CD4-positive, alpha-beta memory T cell (primary cell): ENCODE measurements at places on chromosomes 5 and 9.
A peak's percentile ranks its signal among the peaks of the same experiment; 100 is the strongest.

- peak; percentile 30 for DNase-seq
These were observed 16.2 kb upstream of the ITGA1 start for GRCh38 chr5:52771343-52772039.

- DNase-seq, result no peak
These were observed 123.3 kb upstream of the TBC1D2 start for GRCh38 chr9:98378794-98379193.

DNA sequence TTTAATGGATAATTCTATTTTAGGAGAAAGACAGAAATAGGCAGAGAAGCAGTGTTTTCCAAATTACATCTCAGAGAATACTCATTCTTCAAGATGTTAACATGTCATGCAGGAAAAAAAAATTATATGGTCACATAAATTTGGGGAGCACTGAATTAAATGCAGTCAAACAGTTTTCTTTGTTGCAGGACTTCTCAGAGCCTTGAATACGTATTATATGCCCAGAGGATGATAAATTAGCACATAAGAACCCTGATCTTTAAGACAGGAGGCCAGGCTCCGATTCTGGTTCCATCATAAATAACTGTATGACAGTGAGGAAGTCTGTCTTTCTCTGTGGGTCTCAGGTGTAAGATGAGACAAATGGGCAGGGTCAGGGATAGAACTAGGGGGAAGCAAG, 41.4 kb downstream of the FAT2 start:
- no peak for DNase-seq

GRCh38 chr5:171852255-171852681, 66.7 kb downstream of the SMIM23 start:
- DNase-seq, result no peak

DNA sequence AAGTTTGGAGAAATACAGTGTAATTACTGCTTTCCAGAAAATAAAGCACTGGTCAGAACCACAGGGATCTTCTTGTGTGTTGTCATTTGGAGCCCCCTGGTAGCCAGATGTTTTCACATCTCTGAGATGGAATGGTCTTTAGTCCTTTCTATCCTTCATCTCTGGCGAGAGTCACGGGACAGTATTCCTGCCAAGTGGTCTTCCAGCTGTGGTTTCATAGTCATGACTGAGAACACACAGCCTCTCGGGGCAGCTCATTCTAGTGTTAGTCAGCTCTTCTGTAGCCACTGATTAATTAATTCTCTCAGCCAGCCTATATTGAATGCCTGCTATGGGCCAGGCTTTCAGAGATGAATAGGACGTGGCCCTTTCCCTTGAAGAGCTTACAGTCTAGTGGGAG, 34.1 kb downstream of the HMGXB3 start:
- DNase-seq, result no peak

GRCh38 chr5:172142709-172143215, 45.3 kb downstream of the STK10 start:
- DNase-seq, result no peak

GRCh38 chr5:174145821-174146220, 100.3 kb downstream of the NSG2 start:
- no peak for DNase-seq

GRCh38 chr9:78437296-78437695, 140.4 kb downstream of the PSAT1 start:
- DNase-seq, result no peak

DNA sequence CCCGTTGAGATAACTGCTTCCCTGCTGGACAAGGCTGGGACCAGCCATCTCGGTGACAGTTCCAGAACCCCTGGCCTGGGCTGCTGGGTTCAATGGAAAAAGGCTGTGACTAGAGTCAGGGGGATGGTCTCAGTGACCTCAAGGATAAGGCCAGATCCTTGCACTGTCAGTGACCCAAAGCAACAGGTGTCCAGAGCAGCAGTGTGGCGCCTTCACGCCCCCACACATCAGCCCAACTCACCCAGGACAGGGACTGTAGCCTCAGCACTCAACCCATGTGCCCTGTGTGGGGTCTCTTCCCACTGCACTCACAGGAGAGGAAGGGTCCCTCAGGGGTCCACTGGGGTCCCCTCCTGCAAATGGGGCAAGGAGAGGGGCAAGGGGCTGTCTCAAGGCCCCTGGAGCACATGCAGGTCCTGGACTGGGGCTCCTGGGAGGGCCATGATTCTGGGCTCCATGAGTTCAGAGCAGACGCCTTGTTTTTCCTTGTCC, 698 bp upstream of the LCN2 start:
- no peak for DNase-seq

DNA sequence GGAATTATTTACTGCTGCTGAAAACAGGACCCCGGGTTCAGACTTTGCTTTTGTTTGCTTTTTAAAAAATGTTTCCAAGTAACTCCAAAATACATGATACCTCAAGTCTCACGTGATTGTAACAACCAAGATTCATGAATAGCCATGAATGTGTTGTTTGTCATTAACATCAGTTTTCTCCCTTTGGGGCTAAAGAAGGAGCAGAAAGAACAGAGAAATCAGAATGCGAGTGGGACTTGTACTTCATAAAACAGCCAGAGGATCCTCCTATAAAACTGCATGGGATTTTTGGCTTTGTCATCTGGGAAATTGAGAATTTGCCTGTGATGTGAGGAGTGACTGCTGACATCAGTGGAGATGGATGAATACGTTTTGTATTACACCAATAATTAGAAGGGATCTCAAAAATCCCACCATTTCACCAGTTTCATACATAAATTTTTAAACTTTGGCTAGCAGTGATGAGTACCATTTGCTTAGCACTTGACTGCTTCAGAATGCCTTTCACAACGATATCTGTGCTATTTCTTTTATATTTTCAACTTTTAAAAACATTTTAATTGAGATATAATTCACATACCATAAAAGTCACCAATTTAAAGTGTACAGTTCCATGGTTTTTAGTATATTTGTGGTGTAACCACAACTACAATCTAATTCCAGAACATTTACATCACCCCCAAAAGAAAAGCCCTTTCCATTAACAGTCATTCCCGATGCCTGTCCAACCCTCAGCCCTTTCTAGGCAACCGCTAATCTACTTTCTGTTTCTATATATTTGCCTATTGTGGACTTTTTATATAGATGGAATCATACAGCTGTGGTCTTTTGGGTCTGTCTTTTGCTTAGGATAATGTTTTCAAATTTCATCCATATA, 126.9 kb upstream of the ANKRD55 start:
- no peak for DNase-seq

DNA sequence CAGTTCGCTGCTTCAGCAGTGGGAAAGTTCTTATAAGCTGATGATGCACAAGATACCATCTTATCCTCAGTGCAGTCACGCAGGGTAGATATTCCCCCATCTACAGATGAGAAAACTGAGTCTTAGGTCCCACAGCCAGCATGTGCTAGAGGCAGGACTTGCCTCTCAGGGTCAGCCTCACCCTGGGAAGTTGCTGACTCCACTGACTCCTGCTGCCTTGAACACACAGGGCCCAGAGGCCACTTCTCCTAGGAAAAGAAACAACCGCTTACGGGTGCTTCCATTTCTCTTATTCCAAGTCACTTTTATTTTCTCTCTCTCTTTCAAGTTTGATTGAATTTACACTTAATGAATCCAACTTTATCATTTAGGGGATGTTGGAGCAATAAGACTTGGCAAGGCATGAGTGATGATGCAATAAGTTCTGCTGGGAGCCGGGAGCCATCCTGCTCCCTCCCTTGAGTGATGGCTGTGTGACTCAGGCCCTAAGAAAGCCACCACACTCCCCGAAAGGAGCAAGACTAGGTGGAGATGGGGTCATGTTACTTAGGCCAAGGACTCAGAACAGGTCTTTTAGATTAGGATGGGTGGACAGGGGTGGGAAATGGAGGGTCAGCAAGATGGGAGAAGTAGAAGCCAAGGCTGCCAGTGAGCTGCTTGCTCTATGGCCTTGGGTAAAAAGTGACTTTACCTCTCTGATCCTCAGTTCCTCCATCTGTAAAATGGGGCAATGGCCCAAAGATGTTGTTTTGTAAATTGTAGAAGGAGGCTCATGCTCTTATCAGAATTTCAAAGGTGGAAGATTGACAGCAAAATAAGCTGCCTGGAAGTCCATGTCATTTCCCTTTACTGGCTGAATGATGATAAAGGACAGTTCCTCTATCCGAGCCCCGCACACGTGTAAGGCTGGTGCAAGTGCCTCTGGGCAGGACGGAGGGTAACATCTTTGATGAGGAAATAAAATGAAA, 67.4 kb upstream of the ZNF618 start:
- no peak for DNase-seq

- no peak for DNase-seq
These were observed 329.4 kb downstream of the ELAVL2 start for GRCh38 chr9:23496489-23497136.

DNA sequence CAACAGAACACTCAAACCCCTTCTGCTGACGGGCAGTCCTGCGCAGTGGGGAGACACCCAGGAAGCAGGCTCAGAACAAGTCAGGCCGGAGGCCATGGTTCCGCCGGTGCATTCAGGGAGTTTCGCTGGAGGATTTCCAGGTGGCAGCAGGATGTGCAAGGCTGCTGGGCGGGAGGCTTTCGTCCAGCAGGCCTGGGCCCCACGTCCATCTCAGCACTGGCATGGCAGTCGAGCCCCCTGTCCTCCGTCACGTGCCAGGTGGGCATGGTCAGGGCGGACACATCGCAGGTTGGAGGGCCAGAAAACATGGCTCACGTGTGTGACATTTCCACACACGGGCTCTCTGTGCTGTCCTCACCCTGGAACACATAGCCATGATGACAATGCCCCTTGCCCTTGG, 299.9 kb upstream of the IRX2 start:
- DNase-seq, result no peak

GRCh38 chr5:164175083-164175482, 669.7 kb downstream of the MAT2B start:
- no peak for DNase-seq

DNA sequence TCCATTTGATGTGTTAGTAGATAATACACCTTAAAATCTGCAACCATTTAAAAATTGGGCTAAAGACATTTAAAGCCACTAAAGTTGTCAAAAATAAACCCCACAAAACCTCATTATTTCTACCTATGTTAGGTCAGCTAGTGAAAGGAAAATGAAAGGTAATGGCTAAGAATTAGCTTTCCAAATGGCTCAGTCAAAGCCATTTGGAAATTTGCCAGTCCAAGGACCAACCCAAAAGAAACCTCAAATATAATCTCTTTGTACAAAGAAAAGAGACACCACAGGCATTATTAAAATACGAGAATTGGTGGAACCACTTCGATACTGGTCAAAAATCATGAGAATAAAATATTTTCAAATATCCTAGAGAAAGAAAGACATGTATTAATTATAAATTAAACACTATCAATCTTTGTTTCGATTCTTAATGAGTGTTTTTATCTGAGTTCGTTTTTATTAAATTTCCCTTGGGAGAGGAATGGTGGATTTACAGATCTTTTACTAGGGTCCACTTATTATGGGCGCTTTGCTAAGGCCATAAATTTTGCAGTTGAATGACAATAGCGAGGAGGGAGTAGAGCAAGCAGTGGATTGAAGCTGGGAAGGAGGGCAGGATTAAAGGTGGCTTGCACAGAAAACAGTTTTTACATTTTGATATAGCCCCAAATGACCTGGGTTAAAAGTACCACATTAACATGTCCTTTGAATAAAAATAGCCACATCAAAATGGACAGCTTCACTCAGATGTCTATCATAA, 116.8 kb upstream of the SHB start:
- DNase-seq, result no peak

- DNase-seq, result no peak
These were observed 785.4 kb downstream of the NR2F1-AS1 start for GRCh38 chr5:92795633-92796032.

GRCh38 chr5:60295423-60295822, 401.9 kb upstream of the PDE4D start:
- no peak for DNase-seq

DNA sequence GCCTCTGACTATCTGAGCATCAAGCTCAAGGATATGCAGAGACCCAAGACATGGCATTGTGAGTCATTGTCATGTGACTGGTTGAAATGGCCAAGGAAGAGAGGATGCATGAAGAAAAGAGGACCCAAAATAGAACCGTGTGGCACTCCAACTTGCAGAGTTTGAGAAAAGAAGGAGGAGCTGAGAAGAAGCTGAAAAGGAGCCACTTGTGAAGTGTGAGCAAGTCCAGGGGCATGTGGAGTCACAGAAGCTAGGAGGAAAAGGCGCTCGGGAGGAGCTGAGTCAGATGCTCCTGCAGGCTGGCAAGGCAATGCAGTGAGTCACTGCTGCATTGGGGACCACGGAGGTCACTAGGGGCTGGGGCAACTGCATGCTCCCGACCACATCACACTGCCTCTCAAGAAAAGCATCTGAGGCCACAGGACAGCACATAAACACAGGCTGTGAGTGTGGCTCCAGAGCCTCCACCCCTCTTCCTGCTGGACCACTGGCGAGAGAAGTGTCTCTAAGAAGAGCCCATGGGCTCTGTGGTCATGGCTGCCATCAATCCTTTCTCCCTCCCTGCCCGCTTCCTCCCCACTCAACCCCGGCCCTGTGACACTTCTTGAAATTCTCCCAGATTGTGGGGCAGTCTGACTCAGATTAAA, 197.6 kb downstream of the DRD1 start:
- DNase-seq, result no peak

DNA sequence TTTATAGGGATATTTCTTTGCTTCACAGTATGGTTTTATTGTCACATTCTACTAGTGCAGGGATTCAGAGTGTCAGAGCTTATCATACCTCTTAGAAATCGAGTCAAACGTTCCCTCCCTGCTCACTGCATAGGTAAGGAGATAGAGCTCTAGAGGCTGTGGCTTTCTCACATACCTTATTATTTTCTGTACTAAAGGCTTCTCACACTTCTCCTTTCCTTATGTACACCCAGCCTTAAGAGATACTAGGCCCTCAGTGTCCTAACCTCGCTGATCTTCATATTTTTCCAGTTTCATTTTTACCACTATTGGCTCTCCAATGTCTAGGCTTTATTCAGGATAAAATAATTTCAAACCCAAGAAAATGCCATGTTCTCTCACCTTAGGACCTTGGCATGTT, 297.3 kb upstream of the RIOK2 start:
- no peak for DNase-seq

- DNase-seq, result no peak
These were observed 88.9 kb downstream of the EBF1 start for GRCh38 chr5:159010661-159011442.

DNA sequence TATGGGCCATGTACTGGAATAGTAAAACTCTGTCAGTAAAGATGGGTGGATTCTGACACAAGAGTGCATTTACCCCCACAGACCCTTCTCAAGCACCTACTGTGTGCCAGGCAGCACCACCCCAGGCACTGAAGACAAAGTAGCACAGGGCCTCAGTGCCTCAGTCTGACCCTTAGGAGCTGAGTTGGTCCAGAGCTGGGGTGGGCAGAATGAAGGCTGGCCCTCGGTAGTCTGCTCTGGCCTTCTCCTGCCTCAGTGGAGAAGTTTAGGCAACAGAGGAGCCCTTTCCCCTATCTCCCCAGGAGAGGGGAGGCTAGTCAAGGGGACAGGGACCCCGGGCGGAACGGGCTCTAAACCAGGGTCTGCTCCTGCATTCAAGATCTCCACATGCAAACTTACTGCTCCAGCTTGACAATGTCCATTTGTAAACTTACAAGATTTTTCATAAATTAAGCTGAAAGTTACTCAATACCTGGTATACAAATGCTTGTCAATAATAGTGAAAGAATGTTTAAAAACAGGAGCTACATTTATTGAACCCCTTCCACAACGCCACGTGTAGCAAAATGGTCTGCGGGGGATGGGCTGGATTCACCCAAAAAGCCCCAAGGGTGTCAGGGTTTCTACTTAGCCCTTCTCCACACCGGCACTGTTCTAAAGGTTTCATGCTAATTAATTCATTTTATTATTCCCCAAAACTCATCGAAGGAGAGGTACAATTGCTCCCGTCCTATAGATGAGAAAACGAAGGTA, 1.5 kb downstream of the VDAC1 start:
- DNase-seq, result no peak
